ENCODE measurements at places on chromosomes 5 and 9.

- H3K4me1 ChIP-seq: peaks cover 2% of the 10 kb centered on the region
- no peak overlapping the region for H3K4me3 ChIP-seq
- no peaks in the 10 kb centered on the region for H3K36me3 ChIP-seq
- DNase-seq: no peak
- peaks cover 8% of the 10 kb centered on the region for H3K27me3 ChIP-seq
Observed at GRCh38 chr5:170857066-170857465, 4.8 kb upstream of the RANBP17 start.

DNA sequence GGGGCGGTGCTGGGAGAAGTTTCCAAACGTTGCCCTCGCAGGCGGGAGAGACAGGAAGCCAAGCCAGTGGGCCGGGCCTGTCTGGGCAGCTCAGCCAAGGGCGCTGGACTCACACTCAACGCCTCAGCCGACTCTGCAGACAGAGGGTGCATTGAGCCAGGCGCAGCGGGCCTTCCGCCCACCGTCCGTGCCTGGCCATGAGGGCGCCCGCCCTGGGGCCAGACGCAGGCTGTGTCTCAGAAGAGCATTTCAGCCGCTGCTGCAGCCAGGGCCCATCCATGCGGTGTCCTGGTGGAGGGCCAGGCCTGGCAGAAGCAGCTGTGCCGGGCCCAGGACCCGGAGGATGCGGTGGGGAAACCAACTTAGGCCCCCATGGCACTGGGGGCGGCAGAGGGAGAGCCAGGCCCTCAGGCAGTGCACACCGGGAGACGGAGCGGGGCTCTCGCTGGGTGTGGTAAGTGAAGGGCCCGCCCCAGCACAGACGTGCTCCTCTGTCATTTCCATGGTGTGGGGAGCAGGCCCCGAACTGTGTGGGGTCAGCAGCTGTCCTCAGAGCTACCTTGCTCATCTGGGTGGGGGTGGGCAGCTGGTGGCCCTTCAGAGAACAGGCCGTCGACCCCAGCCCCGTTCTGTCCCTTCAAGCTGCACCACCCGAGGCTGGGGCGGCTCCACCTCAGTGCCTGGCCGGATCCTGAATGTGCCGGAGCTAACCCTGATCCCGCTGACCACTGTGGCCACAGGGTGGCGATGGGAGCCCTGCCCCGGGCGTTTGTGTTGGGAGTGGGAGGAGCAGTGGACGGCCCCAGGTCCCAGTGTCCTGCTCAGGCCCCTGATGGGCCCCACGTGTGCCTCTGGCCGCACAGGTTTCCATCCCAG is 18.0 kb downstream of the DNLZ start:
- H3K36me3 ChIP-seq: peaks cover 9% of the 10 kb centered on the region
- peaks cover 48% of the 10 kb centered on the region for H3K4me1 ChIP-seq
- DNase-seq: no peak
- peak overlapping the region; percentile 21 for H3K4me3 ChIP-seq

DNA sequence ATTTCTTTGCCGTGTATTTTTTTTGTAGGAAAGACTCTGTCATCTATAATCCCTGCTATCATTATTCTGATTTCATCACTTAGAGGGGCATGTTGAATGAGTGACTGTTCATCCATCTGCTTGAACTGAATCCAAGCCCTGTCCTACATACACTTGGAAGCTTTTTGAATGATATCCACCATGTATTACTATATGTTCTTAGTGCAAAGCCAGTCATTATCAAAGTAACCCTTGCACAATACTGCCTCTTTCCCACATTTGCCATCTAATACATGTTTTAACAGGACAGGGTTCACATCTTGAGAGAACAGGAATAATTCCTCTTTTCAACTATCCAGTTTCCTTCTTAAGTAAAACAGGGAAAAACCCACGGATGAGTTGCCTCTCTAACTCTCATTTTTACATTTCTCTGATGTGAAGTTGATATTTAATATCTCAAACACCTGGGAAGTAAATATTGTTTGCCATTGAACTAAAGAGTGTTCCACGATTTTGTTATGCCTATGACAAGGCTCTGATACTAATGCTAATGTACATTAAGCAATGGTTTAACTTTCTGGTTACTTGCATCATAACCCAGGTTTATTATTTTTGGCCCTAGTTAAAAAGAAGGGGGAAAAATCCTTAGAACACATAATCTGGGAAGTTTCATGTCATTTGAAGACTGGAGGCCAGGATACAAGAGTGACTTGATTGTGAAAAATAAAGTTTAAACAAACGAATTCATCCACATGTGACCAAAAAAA is 103.7 kb upstream of the TARS1 start:
- no peaks in the 10 kb centered on the region for H3K27me3 ChIP-seq
- H3K27ac ChIP-seq: no peak overlapping the region
- no peak for DNase-seq

DNA sequence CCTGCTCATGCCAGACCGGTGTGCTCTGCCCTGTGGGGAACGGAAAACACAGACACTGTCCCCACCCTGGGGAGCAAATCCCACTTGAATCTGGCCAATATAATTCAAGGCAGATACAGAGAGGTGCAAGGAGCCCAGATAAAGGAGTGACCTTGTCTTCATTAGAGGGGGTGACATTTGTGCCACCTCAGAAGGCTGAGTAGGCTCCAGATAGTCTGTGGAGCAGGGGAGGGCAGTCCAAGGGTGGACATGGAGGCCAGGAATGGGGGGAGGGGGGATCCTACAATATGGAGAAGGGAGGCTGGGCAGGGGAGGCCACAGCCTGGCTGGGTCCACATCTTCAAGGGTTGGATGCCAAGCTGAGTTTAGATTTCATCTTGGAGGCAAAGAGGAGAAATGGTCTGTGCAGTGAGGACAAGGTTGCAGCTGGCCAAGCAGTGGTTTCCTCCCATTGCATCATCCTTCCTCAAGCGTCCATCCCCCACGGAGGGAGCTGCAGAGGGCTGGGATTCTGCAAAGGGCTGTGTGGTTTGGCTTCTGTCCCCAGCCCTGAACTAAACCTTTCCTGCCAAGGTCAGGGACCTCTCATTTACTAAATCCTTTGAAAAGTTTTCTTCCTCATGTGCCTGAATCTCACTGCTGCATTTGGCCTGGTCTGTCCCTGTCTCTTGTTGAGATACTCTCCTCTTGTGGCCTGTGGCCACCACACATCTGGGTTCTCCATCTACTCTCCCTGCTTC is 60.1 kb downstream of the GALNT12 start:
- no peaks in the 10 kb centered on the region for H3K36me3 ChIP-seq
- H3K4me3 ChIP-seq: no peak overlapping the region
- H3K4me1 ChIP-seq: peaks cover 39% of the 10 kb centered on the region
- H3K27me3 ChIP-seq: no peaks in the 10 kb centered on the region
- peak; percentile 90 for DNase-seq
- peak overlapping the region; percentile 50 for H3K27ac ChIP-seq

GRCh38 chr5:62299101-62299500 is 6.9 kb upstream of the KIF2A start:
- H3K27ac ChIP-seq: no peak overlapping the region
- H3K4me3 ChIP-seq: no peak overlapping the region
- H3K4me1 ChIP-seq: no peaks in the 10 kb centered on the region
- DNase-seq: no peak
- H3K36me3 ChIP-seq: no peaks in the 10 kb centered on the region

- no peak overlapping the region for H3K27ac ChIP-seq
- H3K4me3 ChIP-seq: no peak overlapping the region
- peaks cover 9% of the 10 kb centered on the region for H3K4me1 ChIP-seq
- H3K27me3 ChIP-seq: no peaks in the 10 kb centered on the region
- DNase-seq: no peak
Observed at GRCh38 chr9:96149533-96150280, 152.3 kb downstream of the HSD17B3 start.

DNA sequence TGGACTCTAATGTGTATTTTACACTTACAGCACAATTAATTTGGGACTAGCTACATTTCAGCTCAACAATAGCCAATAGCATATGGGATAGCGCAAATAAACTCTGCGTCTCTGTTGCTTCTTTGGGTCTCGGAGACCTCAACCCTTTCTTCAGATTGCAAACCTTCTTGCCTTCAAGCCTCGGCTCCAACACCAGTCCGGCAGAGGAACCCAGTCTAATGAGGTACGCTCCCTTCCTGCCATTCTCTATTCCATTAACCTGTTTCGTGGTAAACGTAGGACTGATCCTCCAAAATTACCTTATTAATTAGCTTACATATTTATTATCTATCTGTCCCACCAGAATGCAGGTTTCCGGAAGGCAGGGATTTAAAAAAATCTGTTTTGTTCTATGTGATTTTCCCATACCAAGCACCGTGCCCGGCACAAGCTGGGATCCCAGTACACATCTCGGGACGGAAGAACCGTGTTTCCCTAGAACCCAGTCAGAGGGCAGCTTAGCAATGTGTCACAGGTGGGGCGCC is 525 bp upstream of the DAPK1 start:
- no peaks in the 10 kb centered on the region for H3K36me3 ChIP-seq
- H3K4me3 ChIP-seq: peak overlapping the region; percentile 59
- peaks cover 8% of the 10 kb centered on the region for H3K27me3 ChIP-seq
- peaks cover 40% of the 10 kb centered on the region for H3K4me1 ChIP-seq
- H3K27ac ChIP-seq: no peak overlapping the region
- no peak for DNase-seq

DNA sequence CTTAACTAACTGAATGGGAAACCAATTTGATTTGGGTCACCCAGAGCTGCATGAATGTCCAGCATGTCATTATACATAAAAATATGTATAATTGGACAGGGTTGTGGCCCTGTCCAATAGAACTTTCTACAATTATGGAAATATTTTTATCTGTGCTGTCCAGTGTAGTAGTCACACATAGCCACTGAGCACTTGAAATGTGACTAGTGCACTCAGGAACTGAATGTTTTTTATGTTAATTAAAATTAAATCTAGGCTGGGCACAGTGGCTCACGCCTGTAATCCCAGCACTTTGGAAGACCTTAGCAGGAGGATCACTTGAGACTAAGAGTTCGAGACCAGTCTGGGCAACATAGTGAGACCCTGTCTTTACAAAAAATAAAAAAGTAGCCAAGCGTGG is 18.6 kb downstream of the GARNL3 start:
- H3K36me3 ChIP-seq: no peaks in the 10 kb centered on the region
- no peak overlapping the region for H3K4me3 ChIP-seq
- no peaks in the 10 kb centered on the region for H3K27me3 ChIP-seq
- no peaks in the 10 kb centered on the region for H3K4me1 ChIP-seq

DNA sequence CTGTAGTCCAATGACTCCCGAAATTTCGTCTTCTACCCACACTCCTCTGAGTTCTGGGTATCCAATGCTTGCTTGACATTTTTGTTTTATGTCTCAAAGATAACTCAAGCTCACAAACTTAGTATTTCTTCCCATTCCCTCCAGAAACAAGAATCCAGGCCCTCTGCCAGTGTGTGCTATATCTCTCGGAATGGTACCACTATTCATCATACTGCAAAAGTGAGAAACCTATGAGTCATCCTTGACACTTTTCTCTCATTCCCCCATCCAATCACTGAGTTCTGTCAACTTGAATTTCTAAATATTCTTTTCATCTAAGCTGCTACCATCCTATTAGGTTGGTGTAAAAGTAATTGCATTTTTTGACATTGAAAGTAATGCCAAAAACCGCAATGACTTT is 9.8 kb downstream of the SLC12A2 start:
- H3K27ac ChIP-seq: no peak overlapping the region
- no peaks in the 10 kb centered on the region for H3K36me3 ChIP-seq
- H3K4me3 ChIP-seq: no peak overlapping the region
- no peak for DNase-seq
- H3K27me3 ChIP-seq: no peaks in the 10 kb centered on the region

DNA sequence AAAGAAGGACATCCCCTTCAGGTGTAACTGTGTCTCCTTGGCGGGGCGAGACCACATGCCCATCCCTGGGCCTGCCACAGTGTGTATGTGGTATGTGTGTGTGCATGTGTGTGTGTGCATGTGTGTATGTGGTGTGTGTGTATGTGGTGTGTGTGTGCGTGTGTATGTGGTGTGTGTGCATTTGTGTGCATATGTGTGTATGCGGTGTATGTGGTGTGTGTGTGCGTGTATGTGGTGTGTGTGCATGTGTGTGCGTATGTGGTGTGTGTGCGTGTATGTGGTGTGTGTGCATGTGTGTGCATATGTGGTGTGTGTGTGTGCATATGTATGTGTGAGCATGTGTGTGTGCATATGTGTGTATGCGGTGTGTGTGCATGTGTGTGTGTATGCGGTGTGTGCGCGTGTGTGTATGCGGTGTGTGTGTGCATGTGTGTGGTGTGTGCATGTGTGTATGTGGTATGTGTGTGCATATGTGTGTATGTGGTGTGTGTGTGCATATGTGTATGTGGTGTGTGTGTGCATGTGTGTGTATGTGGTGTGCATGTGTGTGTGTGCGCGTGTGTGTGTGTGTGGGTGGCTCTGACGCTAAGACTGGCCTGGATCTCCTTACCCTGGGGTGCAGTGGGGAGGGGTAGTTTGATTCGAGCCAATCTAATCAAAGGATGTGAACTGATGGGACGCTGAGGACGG is 107.9 kb upstream of the RAPGEF1 start:
- no peak for DNase-seq
- H3K36me3 ChIP-seq: no peaks in the 10 kb centered on the region
- H3K27me3 ChIP-seq: peaks cover 18% of the 10 kb centered on the region
- no peaks in the 10 kb centered on the region for H3K4me1 ChIP-seq

GRCh38 chr5:90982576-90982975 is 400.5 kb downstream of the ARRDC3 start:
- no peak overlapping the region for H3K27ac ChIP-seq
- no peaks in the 10 kb centered on the region for H3K27me3 ChIP-seq
- no peak overlapping the region for H3K4me3 ChIP-seq
- peaks cover under 1% of the 10 kb centered on the region for H3K4me1 ChIP-seq
- H3K36me3 ChIP-seq: no peaks in the 10 kb centered on the region

GRCh38 chr5:23629396-23629795 is 122.0 kb downstream of the PRDM9 start:
- no peak overlapping the region for H3K4me3 ChIP-seq
- no peak overlapping the region for H3K27ac ChIP-seq
- H3K27me3 ChIP-seq: no peaks in the 10 kb centered on the region
- H3K36me3 ChIP-seq: no peaks in the 10 kb centered on the region
- no peaks in the 10 kb centered on the region for H3K4me1 ChIP-seq

DNA sequence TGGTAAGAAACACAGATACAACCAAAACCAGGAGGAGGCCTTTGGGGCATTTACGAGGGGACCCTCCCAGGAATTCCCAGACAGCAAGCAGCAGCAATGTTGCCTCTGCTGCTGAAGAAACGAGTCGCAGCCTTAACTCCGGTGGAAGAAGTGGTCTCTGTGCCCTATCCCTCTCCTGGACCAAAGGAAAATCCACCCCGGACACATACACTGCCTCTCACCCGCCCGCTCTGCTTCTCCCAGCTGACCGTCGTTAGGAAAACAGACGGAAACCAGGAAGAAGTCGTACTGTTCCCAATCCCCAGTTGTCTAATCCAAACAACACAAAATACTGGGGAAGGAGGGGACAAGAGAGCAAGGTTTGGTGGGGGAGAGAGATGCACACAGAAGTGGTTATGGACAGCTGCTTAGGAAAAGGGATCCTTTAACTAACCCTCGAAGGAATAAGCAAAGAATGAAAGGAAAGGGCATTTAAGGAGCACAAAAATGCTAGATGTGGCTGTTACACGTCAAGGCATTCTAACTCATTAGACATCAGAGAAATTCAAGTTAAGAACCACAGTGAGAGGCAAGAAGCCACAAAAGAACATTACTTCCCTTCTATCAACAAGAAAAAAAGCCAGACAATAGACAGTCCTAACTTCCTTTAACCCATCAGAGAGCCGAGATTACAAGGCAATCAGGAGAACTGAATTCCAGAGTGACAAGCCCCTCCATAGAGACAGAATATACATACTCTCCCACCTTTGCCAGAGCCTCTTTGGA is 71.9 kb downstream of the ACTL7B start:
- no peak overlapping the region for H3K4me3 ChIP-seq
- no peaks in the 10 kb centered on the region for H3K27me3 ChIP-seq
- no peaks in the 10 kb centered on the region for H3K36me3 ChIP-seq
- no peak overlapping the region for H3K27ac ChIP-seq

GRCh38 chr9:137485343-137486140 is 26.4 kb upstream of the NSMF start:
- no peaks in the 10 kb centered on the region for H3K27me3 ChIP-seq
- H3K27ac ChIP-seq: no peak overlapping the region
- no peak for DNase-seq
- H3K4me1 ChIP-seq: peaks cover 11% of the 10 kb centered on the region

Data from suprapubic skin (tissue), 4 donors.